ENCODE measurements at places on chromosomes 6 and 20. TPM values are rescaled to one million over a fixed set of nuclear protein-coding genes. Genes with fewer than 3 reads are reported as not detected.

MAD2L1BP gene
- 34.1 TPM for total RNA-seq

ELOVL4 gene
- 15.1 TPM for total RNA-seq

EBF4 gene
- 1.6 TPM for total RNA-seq

ESR1 gene
- 0.17 TPM for total RNA-seq

CEP162 gene
- 10.6 TPM for total RNA-seq

FLRT3 gene
- 0.80 TPM for total RNA-seq

AVP gene
- not detected for total RNA-seq

VNN1 gene
- not detected for total RNA-seq

MYB gene
- total RNA-seq = 7.6 TPM

OR2H2 gene
- total RNA-seq = not detected

CFAP206 gene
- total RNA-seq = not detected

WFDC5 gene
- total RNA-seq = not detected

HLA-DRA gene
- total RNA-seq = 4.1 TPM

GPR6 gene
- total RNA-seq = 0.37 TPM

EPHA7 gene
- 6.8 TPM for total RNA-seq

IL17F gene
- total RNA-seq = not detected

LKAAEAR1 gene
- 0.41 TPM for total RNA-seq

EPPIN gene
- total RNA-seq = not detected

Measured in H1 (cell line).